ENCODE measurements at places on chromosomes 7 and 10. TPM values are rescaled to one million over a fixed set of nuclear protein-coding genes. Genes with fewer than 3 reads are reported as not detected.

Gene MTERF1
- total RNA-seq = 5.1 TPM

Gene PALD1
- total RNA-seq = 0.04 TPM

Gene OR2A7
- 1.1 TPM for total RNA-seq

Gene DNAJC1
- total RNA-seq = 47.0 TPM

Gene ATAD1
- total RNA-seq = 27.8 TPM

Gene SLC18A3
- total RNA-seq = not detected

Gene HKDC1
- total RNA-seq = 0.08 TPM

Gene AASS
- 14.9 TPM for total RNA-seq

Gene GNG11
- total RNA-seq = 1.7 TPM

Gene FAM185A
- total RNA-seq = 8.2 TPM

Gene RHOBTB1
- total RNA-seq = 1.4 TPM

Gene TAS2R41
- total RNA-seq = not detected

Gene TMEM209
- 15.1 TPM for total RNA-seq

Gene DENND11
- total RNA-seq = 7.6 TPM

Gene CHN2
- total RNA-seq = 0.15 TPM

Gene TBL2
- total RNA-seq = 46.5 TPM

Data from hair follicular keratinocyte (primary cell).